ENCODE measurements at places on chromosomes 5 and 9.

- DNase-seq, result no peak
Measured at GRCh38 chr5:38452201-38452600, 104.2 kb downstream of the LIFR start.

- DNase-seq, result no peak
Measured at GRCh38 chr5:40619421-40619820, 60.3 kb upstream of the PTGER4 start.

GRCh38 chr5:179284751-179285631, 60.3 kb downstream of the ADAMTS2 start:
- DNase-seq, result no peak

- no peak for DNase-seq
Measured at GRCh38 chr9:87343816-87344430, 153.7 kb upstream of the DAPK1 start.

DNA sequence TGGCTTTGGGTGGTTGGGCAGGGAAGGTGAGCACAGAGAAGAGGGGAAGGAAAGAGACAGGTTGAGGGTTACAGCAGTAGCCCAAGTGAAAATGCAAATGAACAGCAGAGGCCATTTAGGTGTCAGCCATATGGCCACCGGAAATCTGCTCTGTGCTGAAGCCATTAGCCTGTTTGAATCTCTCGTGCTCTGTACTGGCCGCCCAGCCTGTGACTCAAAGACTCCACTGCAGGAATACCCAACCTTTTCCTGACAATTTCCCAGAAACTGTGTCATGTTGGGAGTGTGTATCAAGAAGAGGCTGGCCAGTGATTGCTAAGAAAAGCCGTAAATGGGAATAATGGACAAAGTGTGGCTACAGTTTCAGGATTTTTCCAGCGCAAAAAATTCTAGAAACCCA, 35.9 kb upstream of the RAI14 start:
- DNase-seq, result no peak

DNA sequence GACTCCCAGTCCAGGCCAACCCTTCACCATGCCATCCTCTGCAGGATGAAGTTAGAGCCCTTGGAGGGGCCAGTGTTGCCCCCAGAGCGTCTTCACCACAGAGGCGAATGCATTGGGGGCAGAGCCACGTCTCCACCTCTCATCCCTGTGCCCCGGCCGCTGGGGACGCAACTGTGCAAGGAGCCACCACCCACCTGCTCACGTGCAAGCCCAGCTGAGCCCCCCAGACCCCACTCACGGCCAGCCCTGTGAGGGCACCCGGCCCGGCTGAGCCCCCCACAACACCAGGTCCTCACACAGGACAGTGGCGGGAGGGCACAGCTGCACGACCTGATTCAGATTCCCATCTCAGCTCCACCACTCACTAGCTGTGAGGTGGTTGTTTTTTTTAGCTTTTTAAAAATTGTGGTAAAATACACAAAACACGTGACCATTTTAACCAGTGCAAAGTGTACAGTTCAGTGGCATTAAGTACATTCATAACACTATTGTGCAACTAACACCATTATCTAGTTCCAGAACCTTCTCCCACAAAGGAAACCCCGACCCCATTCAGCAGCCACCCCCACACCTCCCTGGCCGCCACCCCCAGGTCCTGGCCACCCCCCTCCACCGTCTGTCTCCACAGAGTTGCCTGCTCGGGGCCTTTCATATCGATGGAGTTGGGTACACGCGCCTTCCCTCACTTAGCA, 33.5 kb upstream of the UBAC1 start:
- DNase-seq, result no peak

DNA sequence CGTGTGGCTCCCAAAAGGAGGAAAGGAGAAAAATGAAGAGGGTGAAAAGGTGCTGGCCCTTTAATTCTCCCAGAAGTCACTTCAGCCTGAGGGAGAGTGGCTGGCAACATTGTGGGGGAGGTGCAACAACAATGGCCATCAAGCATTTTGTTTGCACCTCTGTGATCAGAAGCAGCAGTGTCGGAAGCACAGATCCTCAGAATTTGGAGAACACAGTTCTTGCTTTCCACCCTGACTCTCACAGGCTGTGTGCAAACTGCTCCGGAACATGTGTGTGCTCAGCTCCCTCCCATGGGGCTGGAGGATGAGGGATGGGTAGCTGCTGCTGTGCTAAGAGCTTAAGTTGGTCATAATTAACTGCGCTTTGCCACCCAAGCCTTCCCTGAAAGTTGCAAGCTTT, 127.1 kb downstream of the DPYSL3 start:
- DNase-seq, result no peak

GRCh38 chr9:137589441-137590122, 730 bp downstream of the ZMYND19 start:
- DNase-seq, result peak; percentile 29

DNA sequence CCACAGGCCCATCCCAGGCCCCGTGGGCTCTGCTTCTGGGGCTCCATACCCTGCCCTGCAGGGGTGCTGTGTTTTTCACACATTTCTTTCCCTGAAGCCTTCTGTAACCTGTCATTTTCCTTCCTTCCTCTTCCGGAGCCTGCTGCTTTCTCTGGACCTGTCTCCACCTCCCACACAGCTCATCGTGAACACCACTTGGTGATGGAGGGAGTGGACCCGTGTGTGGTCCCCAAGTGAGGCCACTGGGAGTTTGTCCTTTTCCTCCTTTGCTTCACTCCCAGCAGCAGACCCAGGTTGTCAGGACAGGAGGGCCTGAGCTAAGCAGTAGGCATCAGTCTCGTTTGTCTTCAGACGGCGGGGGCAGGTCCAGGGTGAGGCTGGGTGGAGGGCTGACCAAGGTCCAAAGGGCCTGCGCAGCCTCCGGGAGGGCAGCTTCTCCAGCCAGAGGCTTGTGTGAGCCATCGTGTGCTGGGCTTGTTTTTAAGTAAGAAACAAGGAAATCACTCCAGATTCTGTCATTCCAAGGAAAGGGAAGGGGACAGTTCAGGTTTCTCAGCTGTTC, 5.8 kb upstream of the POMT1 start:
- no peak for DNase-seq

DNA sequence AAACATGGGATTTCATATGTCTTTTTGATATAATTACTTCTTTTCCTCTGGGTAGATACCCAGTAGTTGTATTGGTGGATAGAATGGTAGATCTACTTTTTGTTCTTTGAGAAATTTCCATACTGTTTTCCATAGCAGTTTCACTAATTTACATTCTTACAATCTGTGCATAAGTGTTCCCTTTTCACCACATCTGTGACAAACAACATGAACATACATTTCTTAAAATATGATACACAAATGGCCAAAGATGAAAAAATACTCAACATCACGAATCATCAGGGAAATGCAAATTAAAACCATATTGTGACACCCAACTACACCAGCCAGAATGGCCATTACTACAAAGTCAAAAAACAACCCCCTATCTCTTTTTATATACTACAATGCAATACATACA, 1778.5 kb upstream of the ACO1 start:
- DNase-seq, result no peak

- no peak for DNase-seq
Measured at GRCh38 chr5:5116956-5117355, 23.2 kb upstream of the ADAMTS16 start.

- DNase-seq, result no peak
Measured at GRCh38 chr9:122070728-122071515, 22.2 kb downstream of the TTLL11 start.

DNA sequence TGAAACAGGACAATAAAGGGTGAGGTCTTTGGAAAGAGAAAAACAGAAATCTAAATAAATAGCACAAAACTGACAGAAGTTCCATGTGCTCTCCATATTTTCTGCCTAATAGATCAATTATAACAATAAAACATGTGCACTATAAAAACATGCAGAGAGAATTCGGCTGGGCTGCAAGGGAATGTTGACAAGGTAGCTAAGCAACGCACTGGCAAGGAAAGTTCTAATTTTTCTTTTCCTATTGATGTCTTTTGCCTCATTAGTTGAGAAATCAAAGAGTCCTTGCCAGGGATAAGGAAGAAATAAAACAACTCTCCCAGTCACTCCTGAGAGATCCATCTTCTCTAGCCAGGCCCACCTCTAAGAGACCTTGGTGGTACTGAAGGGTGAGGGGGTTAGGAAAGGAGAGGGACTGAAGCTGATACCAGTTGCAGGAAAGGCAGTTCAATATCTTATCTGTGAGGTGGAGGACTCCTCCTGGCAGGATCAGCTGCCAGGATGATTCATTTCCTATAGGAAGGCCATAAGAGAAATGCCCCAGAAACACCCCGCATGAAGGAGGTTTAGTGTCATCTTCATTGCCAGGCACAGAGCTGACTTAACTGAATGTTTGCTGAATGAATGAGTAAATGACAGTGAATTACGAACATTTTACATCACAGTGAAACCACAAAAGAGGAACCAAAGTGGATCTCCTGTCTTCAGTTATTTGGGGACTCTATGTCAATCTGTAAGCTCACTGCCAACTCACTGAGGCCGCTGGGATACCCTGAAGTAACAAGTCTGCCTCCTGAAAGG, 63.7 kb upstream of the IFNK start:
- no peak for DNase-seq

DNA sequence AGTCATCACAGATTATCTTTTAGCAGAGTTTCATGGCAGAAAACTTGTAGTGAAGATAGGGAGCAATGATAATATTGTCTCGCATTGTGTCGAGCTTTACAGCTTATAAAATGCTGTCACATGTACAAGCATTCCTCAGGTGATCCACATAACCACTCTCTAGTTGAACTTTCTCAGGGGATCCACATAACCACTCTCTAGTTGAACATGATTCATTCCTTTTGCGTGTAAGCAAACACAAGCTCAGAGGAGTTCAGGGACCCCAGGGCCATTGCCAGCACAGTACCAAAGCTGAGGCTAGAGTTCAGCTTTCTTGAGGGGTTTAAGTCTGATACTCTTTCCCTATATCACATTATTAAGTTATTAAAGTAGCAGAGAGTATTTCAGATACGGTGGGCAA, 86.7 kb downstream of the CDH6 start:
- no peak for DNase-seq

- no peak for DNase-seq
Measured at GRCh38 chr9:109238125-109238524, 71.1 kb upstream of the FRRS1L start.

DNA sequence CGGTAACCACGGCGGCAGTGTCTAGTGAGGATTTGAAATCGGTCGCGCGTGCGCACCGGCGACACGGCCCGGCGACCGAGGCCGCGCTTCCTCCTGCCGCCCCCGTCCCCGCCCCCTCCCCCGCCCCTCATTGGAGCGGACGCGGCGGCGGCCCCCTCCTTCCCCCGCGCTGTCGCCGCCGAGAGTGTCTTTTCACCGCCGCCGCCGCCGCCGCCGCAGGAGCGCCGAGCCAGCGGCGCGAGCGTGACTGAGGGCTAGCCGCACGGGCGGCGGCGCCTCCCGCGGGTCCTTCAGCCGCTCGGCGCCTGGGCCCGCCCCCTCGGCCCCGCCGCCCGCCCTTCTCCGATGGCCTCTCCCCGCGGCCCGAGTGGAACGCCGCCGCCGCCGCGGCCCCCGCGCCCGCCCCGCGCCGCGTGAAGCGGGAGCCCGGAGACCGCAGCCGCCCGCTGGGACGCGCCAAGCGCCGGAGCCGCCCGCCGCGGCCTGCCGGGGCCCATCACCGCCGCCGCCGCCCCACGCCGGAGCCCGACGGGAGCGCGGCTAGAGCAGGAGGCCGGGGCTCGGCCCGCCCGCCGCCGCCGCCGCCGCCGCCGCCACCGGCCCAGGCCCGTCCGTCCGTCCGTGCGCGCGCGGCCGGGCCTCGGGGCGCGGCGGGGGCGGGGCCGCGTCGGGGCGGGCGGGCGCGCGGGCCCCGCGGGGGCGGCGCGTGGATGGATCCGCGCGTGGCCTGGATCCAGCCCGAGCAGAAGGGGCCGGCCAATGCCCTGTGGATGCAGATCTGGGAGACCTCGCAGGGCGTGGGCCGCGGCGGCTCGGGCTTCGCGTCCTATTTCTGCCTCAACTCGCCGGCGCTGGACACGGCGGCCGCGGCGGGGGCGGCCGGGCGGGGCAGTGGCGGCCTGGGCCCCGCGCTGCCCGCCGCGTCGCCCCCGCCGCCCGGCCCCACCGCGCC, at the start of gene TENT4A:
Gene TENT4A, plus strand, starts transcription at position 159 of the 952 bp plus-strand sequence. Its CDS starts 552 bp downstream, at position 711.
- DNase-seq, result peak; percentile 100

DNA sequence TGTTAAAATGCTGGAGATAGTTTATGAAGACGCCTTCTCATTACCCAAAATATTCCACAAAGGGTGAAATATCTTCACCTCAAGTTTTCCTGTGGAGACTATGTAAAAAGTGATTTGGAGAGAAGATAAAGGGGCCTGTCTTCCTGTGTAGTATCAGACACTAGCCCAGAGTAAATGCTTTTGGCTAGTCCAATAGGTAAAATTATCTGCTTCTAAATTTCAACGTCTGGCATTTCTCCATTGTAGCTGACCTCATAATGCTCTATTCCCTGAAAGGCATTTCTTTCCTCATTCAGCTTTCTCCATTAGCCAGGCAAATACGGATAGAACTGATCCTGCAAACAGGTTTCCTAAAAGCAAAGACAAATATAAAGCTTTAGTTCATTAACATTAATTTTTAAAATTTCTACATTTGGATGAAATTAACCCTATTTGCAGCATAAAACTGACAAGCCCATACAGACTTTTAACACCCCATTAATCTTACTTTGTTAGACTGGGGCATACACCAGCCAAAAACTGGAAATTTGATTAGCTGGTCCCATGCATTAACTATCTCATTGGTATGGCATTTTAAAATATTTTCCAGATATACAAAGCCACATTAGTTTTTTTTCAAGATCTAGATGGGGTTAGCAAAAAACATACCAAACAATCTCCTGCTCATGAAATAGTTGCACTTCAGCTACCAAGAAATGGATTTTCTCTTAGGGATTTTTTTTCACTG, 548.8 kb downstream of the EFNA5 start:
- DNase-seq, result no peak
